AG20443 (cell line): ENCODE measurements at places on chromosomes 16 and 17.

DNA sequence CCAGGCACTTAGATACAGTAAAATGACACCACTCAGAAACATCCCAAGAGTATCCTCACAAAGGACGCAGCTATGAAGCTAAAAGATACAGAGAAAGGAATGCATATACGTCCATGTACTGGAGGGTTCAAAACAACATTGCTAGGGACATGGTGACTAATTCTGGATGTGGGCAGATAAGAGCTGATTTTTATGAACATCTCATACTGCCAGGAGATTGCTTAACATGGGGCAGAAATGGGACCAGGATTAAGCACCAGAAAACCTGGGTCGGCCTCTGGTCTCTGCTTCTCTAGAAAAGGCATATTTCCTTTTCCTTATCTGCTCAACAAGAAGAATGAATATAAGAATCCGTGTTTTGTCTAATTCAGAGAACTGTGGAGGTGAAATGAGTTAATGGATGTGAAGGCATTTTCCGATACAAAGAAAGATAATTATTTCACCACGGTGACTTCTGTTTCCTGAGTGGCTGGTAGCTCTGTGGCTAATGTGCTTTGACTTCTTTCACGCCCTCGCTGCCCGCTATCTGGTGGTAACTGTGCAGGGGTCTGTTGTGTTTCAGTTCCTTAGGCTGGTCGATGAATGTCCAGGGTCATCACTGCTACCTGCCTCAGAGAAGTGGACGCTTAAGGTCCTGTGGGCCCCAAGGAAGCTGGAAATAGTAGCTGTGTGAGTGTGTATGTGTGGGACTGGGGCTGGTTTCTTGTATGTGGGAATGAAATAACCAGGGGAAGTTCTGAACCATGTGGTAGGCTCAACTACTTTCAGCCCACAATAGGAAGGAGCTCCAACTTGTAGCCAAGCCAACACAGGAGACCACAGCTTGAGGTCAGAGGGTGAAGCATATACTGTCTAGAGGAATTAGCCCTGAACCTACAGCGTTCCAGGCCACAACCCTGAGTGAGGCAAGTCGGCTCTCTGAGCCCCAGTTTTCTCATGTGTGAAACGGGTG lies 15.8 kb upstream of the CCL5 start:
- no peak for DNase-seq

DNA sequence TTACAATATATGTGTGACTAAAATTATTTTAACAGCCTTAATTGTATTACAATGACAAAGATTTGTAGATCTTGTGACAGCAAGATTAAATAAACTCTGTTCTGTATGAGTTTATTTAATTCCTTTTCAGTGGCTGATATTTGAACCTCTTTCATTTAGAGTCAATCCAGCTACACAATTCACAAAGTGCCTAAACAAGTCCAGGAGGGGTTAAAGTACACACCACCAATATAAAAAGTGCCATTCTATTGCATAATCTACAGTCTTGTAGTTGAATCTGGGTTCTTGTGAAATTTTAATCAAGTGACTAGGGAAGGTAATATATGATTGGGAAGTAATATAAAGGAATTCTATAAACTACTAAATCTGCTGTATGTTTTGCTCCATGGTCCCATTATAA lies 3.9 kb upstream of the NFAT5 start:
- no peak for DNase-seq

DNA sequence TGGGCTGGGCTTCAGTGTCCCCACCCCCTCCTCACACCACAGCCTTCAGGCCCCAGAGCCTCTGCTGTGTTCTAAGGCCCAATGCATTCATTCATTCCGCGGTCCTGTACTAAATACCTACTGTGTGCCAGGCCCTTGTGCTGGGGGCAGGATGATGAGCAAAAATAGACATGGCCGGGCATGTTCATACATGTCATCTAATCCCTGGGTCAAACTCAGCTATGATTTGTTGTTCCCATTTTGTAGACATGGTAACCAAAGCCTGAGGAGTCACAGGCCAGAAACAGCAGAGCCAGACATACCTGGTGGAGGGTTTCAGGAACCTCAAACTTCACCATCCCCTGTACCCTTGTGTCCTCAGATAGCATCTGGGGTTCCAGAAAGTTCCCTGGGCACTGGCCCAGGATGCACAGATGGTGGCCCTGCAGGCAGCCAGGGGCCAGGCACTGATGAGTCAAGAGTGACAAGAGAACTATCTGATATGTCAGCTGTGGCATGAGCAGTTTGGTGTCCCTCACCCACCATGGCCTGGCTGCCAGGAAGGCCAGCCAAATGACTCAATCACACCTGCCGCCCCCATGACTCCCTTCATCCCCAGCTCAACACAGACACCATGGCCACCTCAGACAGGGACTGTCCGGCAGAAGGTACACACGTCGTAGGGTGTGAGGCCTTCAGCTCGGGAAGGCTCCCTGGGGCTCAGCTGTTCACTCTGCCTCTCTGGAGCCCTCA lies 2.7 kb upstream of the RRAD start:
- DNase-seq = peak; percentile 36

GRCh38 chr17:39750131-39751015 lies 12.6 kb downstream of the GRB7 start:
- no peak for DNase-seq

DNA sequence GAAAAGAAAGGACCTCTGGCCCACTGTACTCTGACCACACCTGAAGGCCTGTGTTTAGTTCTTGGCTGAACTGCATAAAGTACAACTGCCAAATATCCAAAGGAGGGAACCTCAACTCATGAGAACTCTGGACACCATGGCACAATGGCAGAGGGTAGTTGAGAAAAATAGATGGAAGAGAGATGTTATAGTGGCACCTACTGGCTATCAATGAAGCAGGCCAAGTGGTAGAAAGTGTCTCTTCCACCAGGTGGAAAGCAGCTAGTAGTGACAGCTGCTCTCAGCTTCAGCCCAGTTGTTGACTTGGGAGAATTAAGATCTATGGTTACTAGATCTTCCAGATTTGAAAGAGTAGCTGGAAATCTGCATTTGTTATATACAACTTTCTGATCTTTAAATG lies 3.2 kb downstream of the MED31 start:
- no peak for DNase-seq

GRCh38 chr16:49701065-49701685 lies 154.7 kb downstream of the ZNF423 start:
- no peak for DNase-seq

- DNase-seq = no peak
Measured at GRCh38 chr16:48916566-48916965, 306.6 kb upstream of the N4BP1 start.

DNA sequence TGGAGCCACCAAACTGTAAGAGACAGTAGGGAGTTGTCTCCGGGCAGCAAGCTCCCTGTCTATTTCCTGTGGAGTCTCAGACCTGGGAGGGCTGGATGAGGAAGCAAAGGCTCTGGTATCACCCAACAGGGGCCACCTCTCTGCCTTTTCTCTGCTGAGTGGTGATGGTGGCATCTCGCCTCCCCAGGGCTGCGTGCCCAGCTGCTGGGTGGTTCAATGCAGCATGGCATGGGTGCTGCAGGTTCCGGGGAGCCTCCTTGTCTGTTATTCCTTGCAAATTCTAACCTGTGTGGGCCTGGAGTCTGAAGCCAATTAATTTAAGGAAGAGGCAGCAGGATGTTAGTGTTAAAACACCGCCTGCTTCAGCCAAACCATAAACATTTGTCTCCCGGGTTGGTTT lies 78.2 kb downstream of the CCDC182 start:
- no peak for DNase-seq

DNA sequence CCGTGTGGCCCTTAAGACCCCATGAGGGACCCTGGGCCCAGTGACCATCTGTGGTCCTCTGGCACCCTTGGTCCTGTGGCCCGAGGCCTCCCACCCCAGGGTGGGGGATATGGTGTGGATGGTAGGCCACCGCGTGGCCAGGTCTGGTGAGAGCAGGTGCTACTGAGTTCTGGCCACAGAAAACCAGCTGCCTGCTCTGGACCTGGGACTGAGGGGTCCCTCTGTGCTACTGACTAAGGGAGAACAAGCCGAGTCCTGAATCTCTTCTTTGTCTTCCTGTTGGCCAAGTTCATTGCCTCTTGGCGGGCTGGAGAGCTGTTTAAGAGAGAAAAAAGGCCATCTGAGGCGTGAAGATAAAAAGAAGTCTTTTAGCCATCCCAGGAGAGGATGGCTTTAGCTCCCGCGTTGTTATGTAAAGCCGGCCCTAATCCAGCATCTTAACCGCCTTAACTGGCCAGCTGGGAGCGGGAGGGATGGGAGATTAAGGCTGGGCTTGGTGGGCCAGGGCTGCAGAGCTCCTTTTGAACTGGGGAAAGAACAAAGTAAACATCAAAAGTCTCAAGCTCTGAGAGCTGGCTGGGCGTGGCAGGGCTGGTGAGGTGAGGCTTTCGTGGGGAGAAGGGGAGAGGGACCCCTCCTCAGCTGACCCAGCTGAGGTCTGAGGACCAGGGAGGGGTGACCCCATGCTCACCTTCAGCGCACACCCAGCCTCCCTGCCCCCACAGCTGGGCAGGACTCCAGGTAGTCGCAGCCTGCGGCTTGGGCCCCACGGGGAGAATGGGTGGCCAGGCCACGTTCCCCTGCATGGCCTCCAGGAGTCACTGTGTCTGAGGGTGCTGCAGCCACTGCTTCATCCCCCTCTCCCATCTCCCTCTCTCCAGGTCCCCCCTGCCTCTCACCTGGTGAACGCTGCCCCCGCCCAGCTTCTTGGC lies 62.4 kb downstream of the NKD1 start:
- DNase-seq = no peak

DNA sequence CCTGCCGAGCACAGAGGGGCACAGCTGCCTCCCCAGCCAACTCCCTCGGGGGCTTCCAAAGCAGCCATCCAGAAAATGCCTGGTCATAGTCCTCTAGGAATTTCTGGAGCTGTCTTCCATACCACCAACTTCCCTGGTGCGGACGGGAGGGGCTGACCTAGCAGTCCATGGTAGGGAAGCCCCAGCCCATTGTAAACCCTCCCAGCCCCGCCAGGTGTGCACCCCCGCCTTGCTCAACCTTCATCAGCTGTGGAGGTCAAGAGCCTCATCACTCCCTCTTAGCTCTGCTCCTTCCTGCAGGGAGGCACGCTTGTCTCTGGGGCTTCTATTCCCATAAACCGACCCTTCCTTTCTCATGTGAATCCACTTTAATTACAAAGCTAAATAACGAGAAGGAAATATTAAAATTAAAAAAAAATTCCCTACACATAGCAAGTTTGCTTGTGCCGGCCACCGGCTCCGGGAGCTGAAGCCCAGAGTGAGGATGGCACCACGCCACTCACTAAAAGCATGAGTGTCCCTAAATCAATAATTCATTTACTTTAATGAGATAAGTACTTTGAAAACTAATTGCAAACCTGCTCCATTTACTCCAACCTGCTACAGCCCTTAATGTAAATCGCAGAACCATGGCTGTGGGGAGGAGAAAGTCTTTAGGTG lies 181.4 kb downstream of the ENGASE start:
- DNase-seq = no peak

GRCh38 chr17:49969134-49969759 lies at the start of gene DLX4:
TSS of gene DLX4 (plus strand) at chr17:49969190. CDS start at chr17:49969469, 279 bp downstream.
- DNase-seq = peak; percentile 86

DNA sequence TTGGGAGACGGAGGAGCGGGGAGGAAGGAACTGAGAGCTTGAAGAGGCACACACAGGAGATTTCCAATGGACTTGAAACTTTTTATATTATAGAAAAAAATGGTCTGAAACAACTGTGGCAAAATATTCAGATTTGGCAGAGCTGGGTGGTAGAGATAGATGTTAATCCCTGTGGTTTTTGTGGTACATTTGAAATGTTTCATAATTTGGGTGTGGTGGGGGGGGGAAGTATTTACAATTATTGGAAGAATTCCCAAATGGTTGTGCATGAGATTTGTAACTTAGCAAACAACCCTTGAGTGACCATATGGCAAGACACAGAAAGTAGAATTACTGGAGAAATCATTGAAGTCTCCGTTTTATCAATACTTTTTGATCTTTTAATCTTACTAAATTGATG lies 588.8 kb upstream of the PSMD7 start:
- no peak for DNase-seq

DNA sequence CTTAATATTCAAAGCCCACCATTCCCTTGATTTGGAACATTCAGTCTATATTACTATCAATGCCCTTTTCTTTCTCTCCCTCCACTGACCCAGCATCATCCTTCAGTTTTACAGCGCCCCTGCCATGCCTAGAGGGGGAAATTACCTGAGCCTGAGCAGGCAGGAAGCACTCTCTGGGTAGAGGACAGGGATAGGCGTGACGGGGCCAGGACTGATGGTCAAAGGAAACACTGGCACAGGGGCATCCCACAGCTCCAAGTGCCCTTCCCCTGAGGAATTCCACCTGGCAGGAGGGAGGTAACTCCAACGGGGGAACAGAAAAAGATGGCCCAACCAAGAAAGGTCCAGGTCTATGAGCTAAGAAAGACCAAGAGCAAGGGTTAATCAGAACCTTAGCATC lies 10.0 kb downstream of the CTC1 start:
- DNase-seq = no peak

- DNase-seq = no peak
Measured at GRCh38 chr17:20952183-20952582, 90.6 kb downstream of the USP22 start.

- peak; percentile 47 for DNase-seq
Measured at GRCh38 chr17:68431661-68432071, 25.6 kb downstream of the WIPI1 start.

DNA sequence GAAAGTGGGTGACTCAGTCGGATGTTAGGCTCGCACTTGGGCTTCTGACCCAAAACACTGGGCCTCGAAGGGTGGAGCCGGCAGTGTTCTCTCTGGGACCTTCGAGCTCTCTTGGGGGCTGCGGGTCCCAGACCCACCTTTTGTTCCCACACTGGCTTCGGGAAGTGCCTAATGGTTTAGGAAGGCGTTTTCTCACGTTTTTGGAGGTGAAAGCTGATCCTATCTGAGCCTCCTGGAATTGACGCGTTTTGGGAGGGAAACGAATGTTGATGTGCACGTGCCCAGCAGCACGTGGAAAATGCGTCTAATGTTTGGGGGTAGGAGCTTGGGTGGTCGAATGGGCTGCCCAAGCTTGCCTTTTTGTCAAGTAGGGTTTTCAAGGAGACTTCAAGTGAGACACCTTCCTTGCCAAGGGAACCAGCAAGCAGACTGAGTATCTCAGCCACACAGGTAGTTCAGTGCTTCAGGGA lies 666 bp downstream of the HGS start:
- peak; percentile 89 for DNase-seq

- no peak for DNase-seq
Measured at GRCh38 chr16:58114827-58115825, 14.1 kb downstream of the CFAP20 start.

DNA sequence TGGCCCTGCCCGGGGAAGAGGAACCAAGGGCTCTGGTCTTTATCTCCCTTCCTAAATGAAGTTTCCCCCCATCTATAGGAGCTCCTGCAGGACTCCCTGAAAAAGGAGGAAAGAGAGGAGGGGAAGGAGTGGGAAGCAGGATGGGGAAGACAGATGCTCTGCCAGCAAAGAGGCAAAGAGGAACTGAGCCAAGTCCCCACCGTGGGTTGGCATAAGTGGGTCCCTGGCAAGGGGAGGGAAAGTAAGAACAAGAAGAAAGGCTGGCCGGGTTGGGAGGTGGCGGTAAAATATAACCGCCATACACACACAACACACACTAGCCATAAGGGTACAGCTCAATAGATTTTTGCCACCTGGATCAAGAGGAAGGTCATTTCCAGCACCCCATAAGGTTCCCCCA lies 6.1 kb upstream of the EIF1 start:
- DNase-seq = no peak

- DNase-seq = no peak
Measured at GRCh38 chr17:68246271-68247028, 1.4 kb upstream of the AMZ2 start.
